Activated gamma-delta T cell treated with anti-CD3 and anti-CD28 coated beads, Interleukin-2, amount 50 U/mL, for 16 hours (primary cell): ENCODE measurements at places on chromosomes 3 and 15.

DNA sequence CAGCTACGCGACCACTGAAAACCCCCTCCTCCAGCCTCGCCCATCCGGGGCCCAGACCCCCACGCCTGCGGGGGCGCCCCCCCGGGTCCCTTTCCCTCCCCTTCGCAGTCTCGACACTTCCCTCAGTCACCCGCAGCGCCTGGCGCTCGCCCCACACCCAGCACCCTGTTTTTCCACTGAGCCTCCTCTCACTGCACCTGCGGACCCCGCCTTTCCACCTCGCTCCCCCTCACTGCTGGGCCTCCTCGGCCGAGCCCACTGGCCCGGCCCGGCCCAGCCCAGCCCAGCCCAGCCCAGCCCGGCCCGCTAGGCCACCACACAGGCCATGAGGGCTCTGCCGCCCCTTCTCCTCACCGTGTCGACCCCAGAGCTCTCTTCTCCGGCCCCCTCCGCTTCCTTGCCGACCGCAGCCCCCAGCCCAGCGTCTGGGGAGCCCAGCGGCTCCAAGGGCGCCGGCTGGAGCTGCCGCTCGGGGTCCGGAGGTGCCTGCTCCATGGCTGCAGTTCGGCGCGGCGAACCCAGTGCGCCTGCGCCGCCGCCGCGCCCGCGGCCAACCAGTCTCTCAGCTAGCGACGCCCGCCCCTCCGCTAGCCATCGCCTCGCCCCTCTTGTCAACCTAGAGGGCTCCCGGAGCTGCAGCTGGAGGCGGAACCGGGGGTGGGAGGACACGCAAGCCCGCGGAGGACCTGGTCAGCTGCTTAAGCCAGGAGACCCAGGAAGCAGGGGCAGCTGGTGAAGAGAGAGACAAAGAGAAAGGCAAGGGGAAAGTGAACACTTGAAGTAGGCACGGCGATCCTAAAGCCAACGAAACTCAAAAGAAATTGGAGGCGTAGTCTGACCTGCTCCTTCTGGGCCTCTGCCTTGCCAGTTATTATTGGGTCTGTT lies at the start of gene SNX4:
Gene SNX4 (minus strand): TSS at position 525 of the 885 bp plus-strand sequence. CDS start 30 bp downstream, at position 495.
- peak; percentile 78 for DNase-seq

GRCh38 chr15:100900136-100900794 lies 18.9 kb upstream of the LRRK1 start:
- no peak for DNase-seq

DNA sequence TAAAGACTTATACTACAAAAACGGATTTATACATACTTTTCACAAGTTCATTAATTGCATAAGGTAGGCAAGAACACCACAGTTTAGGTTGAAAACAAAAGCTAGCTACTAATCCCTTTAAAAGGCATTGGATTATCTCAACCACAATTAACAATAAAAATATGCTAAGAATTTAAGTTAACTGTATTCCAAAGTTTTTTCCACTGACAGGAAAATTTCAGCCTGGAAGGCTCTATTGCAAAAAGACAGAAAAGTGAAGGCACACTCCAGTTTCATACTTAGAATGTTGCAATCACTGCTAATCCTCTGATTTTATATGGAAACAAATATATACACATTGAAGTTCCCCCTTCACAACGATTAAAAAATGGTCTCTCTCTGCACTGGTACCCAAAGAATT lies 71.5 kb downstream of the TJP1 start:
- DNase-seq: no peak

DNA sequence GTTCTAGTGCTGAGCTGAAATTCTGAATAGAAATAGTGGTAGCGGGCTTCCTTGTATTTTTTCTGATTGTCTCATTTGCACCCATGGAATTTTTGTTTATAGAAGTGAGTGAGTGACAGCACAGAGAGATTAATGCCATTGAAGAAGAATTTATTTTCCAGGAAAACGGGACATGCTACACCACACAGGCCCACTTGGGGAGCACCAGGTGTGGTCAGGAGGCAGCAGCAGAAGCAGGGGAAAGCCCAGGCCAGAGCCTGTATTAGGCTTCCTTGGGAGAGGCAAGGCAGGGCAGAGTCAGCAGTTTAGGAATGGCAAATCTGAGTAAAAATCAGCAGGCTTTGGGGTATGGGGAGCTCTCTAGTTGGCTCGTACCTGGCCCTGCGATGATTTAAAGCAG lies 88.4 kb upstream of the ATP11B start:
- no peak for DNase-seq

DNA sequence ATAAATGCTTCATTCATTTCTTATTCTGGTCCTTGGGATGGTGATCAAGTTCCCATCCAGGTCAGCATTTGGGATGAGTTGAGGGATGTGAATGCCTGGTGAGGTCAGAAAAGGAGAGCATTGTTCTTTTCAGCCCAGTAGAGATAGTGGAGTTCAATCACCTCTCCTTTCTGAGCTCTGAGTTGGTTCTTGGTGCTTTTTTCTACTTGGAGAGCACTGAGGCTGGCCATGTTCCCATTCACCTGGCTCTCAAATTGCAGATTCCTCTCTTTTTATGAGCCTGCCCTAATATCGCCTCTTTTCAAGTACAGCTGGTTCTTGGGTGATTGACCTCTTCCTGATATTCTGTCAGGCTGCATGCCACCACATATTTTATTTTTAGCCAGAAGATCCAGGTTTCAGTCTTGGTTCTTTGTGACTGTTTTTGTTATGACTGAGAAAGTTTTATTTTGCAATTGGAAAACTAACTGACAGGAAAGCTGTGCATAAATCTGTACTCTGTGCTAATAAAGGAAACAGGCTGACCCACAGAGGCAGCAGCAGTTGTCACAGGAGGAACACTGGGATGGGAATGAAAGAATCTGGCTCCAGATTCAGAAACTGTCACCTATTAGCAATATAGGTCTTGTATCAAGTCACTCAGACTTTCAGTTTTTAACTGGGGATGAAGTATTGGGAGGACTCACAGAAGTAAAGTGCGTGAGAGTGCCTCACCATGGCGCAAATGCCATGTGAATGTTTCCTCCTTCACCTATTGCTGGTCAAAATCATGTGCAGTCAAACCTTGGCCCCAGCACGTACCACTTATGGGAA lies 10.7 kb downstream of the AQP9 start:
- DNase-seq: no peak

GRCh38 chr3:9909221-9910013 lies 6.8 kb downstream of the IL17RE start:
- DNase-seq: no peak

DNA sequence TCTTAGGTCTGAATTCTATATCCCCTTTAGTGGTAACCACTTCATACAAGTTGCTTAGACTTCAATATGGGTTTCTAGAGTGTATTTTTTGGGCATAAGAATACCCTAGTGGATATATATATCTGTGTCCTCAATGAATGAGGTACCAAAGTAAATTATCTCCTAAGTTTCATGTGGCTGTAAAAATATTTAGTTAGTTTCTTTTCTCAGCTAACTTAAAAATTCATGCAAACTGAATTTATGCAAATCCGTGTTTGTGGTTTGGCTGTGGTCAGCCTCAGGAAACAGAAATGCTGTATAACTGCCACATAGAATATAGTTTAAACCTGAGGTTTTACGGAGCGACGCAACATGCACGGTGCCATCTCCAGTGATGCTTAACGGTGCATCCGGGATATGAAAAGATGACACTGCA lies 80.3 kb downstream of the PEX5L start:
- no peak for DNase-seq
